Renal cortical epithelial cell (primary cell): ENCODE measurements at places on chromosomes 12 and 14. TPM values are rescaled to one million over a fixed set of nuclear protein-coding genes. Genes with fewer than 3 reads are reported as not detected.

Gene HCAR3
- not detected in 2 replicates for total RNA-seq

Gene POLE2
- 1.9 and 11.6 TPM in 2 replicates for total RNA-seq

Gene CPNE8
- total RNA-seq: 25.9 and 82.4 TPM in 2 replicates

Gene GNPNAT1
- 33.9 and 47.4 TPM in 2 replicates for total RNA-seq

Gene LDHB
- total RNA-seq: 902 and 2,308 TPM in 2 replicates

DNA sequence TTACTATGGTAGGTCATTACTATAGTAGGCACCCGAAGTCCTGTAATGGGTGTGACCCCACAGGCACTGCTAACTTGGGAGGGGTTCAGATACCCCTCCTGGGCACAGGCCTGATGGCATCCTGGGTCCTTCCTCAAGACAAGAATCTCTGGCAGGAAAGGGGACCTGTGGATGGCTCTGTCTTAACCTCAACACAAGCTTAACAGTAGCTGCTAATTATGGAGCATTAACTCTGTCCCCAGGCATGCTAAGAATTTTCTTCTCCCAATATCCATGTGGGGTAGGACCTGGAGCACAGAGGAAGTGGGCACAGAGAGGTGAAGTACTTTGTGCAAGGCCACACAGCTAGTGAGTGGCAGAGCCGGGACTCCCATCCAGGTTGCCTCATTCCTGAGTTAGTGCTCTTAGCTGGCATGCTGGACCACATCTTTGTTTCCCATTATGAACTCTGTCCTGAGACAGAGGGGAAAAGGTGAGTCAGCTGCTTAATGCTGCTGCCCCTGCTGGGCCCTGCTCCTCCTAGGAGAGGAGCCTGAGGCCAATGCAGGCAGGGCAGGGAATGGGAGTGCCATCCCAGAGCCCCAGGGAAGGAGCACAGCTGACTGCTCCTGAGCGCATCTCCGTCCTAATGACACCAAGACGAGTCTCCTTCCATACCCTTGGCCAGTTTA lies 32.1 kb downstream of the GALNT16 start:
- DNase-seq: peak; percentile 64

DNA sequence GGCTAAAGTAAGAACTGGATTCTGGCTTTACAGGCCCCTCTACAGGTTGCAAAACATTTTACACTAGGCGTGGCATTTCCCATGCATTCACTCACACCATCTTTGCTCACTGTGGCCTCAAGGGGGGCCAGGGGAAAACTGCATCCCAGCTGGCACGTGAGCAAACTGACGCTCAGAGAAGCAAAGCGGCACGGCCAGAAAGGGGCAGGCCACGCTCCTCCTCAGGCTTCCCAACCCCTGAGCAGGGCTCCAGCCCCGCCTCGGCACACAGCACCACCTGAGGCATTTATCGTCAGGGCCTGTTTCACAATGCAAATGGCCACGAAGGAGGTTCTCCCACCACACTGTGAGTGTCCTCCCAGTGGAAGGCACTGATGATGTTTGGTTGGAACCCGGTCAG lies 90.8 kb downstream of the BCL11B start:
- no peak for DNase-seq

- DNase-seq: no peak
Observed at GRCh38 chr12:65039301-65039700, 81.8 kb downstream of the WIF1 start.

DNA sequence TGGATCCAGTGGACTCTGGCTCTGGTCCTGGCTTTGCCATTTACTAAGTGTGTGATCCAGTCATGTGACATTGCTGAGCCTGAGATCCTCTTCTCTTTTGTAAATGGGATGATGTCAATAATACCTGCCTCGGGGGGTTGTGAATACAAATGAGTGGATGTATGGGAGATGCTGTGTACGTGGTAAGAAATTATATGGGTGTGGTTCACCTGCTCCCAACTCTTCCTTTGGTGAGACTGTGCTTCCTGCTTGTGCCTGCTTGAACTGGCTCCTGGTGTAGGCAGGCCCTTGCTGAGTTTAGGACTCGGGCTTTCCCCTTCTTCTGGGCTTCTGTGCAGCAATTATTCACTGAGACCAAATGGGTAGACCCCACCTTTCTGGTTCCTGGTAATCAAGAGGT lies 189.5 kb upstream of the FRMD6 start:
- no peak for DNase-seq

DNA sequence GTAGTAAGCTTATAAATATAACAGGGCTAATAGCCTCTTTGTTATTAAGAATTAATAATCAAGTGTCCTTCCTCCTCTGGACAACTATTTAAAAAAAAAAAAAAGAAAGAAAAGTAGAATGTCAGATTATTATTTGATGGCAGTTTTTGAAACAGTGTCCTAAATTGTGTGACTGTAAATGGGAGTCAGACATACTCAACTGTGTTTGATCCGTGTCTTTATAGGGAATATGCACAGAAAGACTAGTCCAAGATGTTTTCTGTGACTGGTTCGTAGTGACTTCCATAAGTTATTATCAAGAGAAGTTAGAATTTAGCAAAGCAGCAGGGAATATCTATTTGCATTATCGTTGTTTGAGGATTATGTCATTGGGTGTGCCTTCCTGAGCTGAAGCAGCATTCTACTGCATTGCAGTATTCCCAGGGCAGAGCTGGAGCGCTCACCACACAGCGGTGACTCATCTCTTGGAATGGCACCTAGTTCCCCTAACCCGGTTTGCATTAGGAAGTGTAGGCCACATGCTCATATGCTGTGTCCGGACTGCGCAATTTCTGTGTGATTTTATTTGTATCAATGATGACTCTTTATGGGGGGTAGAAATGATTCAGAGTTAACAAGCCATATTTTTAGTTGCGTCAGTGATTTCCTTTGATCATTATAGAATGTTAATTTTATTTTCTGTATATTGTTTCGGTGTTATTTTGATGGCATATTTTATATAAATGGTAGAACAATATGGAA lies 7.9 kb downstream of the DYNC1H1 start:
- DNase-seq: peak; percentile 99

DNA sequence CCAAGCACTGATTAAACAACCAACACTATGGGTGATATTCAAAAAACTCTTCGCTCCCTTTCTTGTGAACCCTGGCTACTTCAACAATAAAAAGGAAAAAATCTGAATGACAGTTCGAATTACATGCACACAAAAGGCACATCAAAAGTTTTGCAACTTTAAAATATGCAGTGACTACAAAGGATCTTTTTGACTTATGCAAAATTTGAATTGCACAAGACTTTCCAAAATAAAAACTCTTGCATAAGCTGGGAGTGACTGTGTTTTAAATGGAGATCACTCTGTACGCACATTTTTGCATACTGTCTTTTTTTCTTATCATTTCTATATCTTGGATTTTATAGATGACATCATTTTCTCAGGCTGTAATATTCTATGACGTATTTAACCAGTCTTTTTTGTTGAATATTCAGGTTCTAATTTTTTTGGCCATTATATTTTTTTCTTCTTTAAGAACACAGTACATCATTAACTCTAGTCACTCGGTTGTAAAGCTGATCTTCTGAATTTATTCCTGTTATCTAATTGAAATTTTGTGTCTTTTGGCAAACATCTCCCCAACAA lies 667.6 kb upstream of the TBX3 start:
- no peak for DNase-seq

DNA sequence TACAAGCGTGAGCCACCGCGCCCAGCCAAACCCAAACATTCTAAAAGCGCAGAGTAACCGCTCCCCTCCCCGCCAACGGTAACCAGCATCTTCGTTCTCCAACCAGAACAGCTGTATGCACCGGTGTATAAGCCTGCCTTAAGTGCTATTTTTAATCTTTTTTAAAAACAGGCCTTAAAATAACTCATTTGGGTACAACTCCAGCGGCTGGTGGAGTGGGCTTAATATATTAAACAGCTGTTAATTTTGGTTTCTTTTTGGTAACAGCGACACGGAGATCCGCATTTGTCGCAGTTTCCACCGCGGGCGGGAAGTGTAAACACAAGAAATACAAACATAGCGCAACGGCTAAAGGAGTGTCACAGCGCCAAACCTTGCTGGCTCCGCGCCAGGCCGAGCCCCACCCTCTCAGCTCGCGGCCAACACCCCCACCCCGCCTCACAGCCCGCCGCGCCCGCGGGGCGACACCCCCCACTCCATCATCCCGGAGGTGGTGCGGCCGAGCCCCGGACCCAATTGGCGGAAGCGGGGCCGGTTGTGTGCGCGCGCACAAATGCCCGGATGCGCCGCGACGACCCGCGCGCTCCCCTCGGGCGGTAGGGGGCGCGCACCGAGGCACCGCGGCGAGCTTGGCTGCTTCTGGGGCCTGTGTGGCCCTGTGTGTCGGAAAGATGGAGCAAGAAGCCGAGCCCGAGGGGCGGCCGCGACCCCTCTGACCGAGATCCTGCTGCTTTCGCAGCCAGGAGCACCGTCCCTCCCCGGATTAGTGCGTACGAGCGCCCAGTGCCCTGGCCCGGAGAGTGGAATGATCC lies at the start of gene MDM2:
TSS of gene MDM2 (plus strand) at position 602 of the 812 bp plus-strand sequence. CDS start 301 bp downstream, outside the sequence.
- DNase-seq: peak; percentile 51

DNA sequence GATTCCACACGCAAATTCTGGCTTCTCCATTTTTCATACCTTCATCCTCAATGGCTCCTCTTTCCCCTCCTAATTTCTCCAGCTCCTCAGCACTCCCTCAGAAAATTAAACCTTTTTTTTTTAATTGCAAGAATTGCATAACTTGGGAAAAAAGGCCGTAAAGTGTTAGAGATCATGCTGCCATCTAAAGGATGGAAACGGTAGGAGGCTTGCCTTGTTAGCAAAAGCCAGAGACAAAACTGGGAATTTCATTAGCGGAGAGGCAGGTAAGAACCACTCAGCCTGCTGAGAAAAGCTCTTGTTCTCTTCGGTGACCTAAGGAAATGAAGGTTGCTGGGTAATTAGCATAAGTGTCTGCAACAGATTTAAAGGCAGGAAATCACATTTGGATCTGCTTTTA lies 204.3 kb downstream of the AEBP2 start:
- DNase-seq: peak; percentile 70

- DNase-seq: no peak
Observed at GRCh38 chr12:116130431-116130830, 147.1 kb downstream of the MED13L start.

DNA sequence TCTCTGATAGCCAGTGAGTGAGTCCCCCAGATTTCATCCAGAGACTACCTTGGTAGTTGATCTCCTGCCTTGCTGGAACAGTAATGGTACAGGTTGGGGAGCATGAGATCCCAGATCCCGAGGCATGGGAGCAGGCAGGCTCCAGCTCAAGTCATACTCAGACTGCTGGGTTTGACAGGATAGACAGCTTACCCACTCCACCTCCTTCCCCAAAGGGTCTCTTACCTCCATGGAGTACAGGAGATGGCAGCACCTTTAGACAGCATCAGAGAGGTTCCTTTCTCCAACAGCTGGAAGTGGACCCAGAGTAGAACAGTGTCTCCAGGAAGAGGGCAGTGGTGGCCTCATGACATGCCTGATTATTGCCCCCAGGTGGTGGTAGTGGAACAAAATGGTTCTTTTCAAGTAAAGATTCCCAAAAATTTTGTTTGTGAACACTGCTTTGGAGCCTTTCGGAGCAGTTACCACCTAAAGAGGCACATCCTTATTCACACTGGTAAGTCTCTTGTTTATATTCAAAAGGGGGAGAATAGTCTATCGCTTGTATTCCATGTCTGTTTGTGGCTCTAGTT lies 4.9 kb upstream of the CSAD start:
- no peak for DNase-seq

DNA sequence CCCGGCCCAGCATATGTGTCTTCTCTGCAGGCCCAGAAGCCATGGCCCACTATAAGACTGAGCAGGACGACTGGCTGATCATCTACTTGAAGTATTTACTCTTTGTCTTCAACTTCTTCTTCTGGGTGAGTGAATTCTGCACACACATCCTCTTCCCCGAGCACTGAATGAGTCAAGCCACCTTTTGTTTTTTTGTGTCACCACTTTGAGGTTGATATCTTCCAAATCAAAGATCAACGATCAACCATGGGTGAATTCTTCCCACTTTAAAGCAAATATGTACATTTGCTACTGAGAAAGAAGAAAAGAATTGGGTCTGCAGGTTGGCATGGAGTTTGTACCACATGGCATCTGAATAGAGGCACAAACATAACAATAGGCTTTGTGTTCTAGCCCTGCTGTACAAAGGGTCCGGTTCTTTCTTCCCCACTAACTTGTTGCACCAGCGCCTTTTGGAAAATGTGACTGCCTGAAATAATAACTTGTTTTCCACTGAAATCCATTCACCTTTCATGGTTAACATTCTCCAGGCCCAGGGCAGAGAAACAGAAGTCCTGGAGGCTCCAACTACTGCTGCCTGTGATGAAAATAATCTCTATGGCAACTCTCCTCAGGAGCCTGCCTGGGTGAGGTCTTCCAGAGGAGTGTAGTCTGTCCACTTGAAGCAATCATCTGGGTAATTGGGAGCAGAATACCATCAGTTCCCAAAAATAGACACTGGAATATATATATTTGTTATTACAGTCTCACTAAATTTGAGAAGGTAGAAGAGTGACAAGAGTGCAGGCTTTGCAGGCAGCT lies 27.6 kb downstream of the TSPAN11 start:
- DNase-seq: no peak

DNA sequence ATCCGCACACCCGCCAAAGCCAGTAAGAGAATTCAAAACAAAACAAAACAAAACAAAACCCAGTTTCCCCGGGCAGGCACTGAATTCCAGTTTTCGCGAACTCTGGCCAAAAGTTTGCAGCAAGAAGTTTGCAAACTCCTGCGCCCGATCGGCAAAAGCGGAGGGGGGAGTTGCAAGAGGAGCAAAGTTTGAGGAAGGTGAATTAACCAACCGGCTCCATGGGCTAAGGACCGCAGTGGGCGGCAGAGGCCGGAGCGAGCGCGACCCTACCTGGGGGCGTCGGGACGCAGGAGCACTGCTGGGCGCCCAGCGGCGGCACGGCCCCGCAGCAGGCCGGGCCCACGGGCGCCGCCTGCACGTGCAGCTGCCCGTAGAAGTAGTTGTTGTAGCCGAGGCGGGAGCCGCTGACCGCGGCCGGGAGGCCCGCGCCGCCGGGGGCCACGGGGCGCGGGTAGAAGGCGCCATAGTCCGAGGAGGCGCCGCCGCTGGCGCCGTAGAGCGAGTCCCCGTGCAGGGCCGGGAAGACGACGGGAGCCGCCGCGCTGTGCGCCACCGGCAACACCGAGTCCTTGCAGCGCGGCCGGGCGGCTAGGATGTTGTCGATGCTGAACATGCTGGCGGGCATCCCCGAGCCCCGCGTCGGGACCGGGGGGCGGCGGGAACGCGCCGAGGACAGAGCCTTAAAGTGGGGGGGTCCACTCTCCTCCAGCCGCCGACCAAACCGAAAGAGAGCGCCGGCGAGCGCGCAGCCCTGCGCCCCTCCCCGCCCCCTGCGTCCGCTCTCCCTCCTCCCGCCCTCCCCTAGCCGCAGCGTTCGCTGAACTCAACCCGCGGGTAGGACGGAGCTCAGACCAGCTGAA lies at the start of gene GSC:
TSS of gene GSC (minus strand) at position 723 of the 860 bp plus-strand sequence. CDS start at position 625, 98 bp downstream.
- no peak for DNase-seq

- peak; percentile 17 for DNase-seq
Observed at GRCh38 chr12:97300891-97301290, 161.7 kb upstream of the RMST start.

DNA sequence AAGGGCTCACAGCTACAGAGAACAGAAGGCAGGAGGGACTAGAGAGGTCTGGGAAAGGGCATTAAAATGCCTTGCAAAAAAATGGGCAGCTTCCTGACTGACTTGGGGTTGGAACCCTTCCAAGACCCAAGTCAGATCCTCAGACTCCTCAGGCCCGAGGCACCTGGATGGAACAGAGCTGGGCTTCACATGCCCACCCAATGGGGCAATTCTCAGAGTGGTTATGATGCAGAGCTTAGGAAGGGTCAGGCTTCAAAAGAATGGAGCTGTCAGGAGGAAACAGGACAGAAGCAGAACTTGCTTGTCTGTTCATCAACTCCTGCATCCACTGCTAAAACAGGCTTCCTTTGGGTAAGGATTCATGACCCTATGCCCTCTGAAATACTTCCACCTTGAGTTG lies 9.7 kb upstream of the KRT1 start:
- no peak for DNase-seq
